ENCODE measurements at places on chromosomes 6 and 20.

DNA sequence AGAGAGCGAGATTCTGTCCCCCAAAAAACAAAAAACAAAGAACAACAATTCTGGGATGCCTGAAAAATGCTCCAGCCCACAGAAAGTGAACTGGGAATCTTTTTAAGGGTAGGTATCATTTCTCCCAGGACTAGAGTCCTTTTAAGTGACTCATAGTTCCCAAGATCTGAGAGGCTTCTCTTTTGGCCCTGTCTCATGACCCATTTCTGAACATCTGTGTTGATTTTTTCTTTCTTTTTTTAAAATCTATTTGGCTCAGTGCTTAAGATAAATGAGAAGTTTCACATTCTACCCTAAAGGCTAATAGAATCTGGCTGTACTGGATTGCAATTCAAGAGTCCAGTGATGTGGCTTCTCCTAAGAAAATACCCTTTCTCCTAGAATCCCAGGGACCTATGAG lies 217.6 kb upstream of the FOXQ1 start:
- no peak for DNase-seq

GRCh38 chr6:139008117-139008516 lies 20.1 kb upstream of the REPS1 start:
- DNase-seq, result no peak

- DNase-seq, result no peak
Observed at GRCh38 chr6:30200551-30201281, 12.5 kb downstream of the TRIM26 start.

DNA sequence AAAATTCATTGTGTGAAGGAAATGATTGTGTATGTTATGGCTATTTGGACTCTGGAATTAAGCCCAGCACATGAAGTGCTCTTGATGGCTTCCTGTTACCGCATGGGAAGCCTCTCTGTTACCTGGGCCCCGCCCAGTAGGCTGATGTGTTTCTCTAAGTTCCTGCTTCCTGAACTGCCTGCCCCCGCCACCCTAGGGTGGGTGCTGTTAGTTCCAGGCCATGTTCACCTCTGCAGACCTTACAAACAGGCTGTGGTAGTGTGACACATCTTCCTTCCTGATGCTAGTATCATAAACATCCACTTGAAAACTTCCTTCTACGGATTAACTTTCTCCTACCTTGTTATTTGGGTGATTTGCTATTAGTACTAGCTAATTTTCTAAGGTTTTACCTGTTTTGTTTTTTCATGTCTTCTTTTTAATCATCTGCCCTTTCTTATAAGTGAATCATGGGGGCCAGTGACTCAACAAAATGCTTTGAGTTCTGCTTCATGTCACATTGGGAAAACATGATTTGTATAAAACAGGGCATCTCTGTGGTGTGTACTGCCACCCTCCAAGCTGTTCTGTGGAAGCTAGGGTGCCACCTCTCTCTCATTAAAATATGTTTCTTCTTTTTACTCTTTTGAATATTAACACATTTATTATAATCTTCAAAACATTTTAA lies 40.6 kb downstream of the SH3BGRL2 start:
- peak; percentile 66 for DNase-seq

DNA sequence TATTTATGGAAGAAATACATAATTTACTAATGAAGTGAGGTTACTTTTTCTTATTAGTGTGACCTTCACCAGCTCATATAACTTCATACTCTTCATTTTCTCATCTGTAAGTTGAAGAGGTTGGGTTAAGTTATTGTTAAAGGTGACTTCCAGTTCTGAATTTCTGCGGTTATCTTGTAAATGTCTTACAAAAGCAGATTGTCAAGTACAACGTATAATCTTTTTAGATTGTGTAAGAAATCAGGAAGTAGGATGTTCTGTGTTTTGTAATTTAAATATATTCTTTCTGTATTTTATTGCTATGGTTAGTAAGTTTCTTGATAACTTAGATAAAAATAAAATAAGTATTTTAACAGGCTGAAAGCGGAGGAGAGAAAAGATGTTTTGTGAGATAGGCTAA lies 12.0 kb downstream of the WTAP start:
- no peak for DNase-seq

Measured in CD4-positive, alpha-beta T cell (primary cell).